NCI-H510A (cell line): ENCODE measurements at places on chromosomes 7 and 10.

DNA sequence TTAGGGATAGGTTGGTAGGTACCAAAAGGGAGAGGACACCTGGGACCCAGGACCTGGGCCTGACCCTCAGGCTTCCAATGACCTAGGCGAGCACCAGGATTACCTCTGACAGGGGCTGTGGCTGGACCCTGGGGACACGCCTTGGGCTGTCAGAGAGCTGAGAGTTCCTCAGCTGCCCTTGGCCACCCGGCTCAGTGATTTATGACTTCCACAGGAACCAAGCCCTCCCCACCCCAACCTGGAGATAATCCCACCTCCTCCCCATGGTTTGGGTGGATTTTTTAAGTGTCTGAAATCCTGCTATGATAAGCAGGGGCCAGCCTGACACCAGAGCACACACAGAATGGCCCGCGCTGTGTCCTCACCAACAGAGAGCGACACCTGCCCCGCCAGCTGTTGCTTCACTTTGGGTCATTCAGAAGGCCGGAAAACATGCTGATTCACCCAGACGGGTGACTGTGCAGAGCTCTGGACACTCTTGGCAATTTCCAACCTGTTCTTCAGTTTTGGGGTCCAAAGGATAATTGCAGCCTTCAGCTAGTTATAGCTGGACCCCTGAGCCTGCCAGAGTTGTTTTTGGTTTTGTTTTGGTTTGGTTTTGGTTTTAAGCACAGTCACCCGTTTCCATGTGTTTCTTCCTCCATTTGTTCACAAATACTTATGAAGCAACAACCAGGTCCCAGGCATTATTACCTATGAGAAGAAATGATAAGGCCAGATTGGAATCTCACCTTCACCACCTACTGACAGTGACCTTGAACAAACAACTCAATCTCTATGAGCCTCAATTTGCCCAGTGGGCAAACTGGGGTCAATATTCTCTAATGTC is 78.2 kb downstream of the RAB11FIP2 start:
- no peak for DNase-seq

- no peak for DNase-seq
These were observed 613.9 kb downstream of the TNS3 start for GRCh38 chr7:46968003-46968402.

- DNase-seq, result no peak
These were observed 60.7 kb upstream of the DNAJB6 start for GRCh38 chr7:157276091-157276561.

DNA sequence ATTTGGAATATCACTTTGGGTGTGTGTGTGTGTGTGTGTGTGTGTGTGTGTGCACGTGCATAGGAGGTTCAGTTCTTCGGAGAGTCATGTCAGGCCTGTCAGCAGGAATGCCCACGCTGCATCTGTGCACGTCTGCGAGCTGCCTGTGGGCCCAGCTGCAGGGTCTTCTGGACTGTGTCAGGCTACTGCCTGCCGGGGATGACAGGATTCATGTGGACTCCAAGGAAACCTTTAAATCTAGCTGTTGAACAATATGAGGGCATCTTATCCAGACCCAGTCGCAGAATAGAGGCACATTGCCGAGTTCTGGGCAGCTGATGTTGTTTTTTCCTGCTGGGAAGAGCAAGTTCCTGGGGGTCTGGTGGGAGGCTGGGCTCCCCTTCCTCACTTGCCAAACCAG is 19.0 kb downstream of the AQP1 start:
- DNase-seq, result no peak

DNA sequence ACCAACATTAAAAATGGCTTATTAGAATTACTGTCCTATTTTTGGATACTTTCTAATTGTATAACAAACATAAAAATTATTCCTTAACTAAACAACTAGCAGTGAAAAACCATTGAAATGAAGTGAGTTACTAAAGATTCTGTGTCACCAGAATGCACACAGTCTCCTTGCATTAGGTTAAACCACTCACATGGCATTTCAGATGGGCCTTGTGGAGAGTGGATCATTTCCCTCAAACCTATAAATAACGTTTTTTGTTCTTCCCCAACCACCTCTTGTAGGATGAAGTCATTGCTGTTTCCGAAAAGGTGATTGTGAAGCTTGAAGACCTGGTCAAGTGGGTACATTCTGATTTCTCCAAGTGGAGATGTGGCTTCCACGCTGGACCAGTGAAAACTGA is 38.4 kb downstream of the ARID5B start:
- DNase-seq, result no peak

- DNase-seq, result no peak
These were observed 723.6 kb downstream of the INHBA start for GRCh38 chr7:40979296-40979695.

- DNase-seq, result no peak
These were observed 595.9 kb upstream of the AUTS2 start for GRCh38 chr7:69002416-69002815.

- DNase-seq, result no peak
These were observed 185.7 kb upstream of the AUTS2 start for GRCh38 chr7:69412331-69413146.

- no peak for DNase-seq
These were observed 32.9 kb downstream of the AP3M1 start for GRCh38 chr10:74117738-74118137.

- DNase-seq, result no peak
These were observed 95.0 kb upstream of the KIAA1217 start for GRCh38 chr10:24113901-24114300.

GRCh38 chr10:124669141-124669823 is 74.9 kb downstream of the FAM53B start:
- DNase-seq, result no peak

DNA sequence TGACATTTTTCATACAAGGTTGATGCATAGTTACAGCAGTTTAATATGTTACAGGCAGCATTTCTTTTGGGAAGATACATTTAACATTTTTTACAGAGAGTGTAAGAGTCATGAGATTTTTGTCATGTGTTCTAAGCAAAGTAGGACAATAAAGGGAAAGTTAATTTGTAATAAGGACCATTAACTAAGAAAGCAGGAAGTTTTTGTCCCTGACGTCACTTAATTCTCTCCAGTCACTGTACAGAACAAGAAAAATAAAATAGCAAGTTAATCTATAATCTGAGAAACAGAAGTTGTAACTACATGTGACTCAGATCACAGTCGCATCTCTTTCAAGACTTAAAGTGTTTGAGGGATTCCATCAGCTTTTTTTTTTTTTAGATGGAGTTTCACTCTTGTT is 49.5 kb upstream of the CAPZA2 start:
- DNase-seq, result no peak

DNA sequence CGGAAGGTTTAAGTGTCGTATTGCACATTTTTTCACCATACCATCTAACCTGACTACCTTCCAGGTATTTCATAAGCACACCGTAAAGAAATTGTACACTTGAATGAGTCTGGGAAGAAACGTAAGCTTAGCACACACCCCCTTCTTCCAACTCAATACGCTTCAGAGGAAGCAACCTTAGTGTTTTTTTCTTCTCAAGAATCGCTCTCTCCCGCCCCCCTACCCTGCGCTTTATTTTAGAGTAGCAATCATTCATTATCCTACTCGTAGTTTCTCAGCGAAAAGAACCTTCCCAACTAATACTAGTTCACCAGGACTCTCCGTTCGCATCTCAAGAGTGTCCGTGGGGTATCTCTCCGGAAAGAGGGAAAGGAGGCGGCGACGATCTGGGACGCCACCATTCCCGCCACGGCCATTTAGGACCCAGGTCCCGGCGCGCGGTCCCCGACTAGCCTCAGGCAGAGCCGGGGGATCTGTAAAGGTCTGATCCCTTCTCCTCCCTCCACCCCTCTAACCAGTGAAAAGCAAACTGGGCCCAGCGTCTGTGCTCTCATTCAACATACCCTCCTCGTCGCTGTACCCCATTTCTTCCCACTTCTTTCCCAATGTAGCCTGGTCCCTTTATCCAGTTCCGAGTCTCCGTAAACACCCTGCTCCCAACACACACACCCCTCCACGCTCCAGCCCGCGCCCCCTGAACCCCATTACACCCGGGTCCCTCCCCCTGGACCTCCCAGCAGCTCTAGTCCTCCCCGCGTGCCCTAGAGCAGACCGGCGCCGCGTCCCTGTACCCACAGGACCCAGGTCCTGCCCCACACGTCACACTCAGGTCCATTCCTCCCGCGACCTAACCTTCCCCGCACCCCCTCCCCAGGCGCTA is 16.0 kb downstream of the MYOZ1 start:
- DNase-seq, result no peak

DNA sequence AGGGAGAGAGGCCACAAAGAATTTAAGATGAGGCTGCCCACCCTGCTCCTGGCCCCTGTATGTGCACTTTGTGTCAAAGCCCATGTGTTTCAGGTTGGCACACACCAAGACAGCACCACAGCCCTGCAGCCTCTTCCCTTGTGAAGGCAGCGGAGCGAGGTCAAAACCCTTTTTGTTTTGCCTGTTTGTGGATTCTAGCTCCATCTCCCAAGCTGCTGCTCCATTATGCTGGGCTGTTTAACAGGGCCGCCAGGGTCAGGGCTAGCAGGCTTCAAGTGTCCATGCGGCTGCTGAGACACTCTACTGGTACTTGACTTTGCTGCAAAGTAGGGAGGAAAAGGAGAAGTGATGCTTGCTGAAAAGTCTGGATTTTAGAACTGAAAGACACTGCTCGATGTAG is 142.3 kb upstream of the EFCAB10 start:
- DNase-seq, result peak; percentile 41
